Stimulated activated CD4-positive, alpha-beta T cell treated with anti-CD3 and anti-CD28 coated beads, TNF-alpha, amount 100 ng/mL, for 48 hours (primary cell): ENCODE measurements at places on chromosomes 12 and 14.

GRCh38 chr14:93481758-93482157, 51.0 kb downstream of the UNC79 start:
- no peak for DNase-seq

DNA sequence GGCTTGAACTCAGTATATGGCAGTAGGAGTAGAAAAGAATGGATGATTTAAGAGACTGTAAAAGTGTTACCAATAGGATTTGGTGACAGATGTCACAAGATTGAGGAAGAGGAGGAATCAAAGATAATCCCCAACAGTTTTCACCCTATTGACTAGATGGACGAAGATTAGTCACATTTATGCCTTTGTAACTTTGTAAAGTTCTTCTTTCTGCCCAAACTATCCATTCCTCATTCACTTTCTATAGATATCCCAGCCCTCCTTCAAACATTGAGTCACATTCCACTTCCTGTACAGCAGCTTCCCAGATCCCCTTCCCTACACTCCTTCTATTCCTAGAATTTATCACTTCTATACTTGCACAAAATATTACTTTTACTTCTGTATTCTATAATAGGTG, 207.9 kb downstream of the BTG1 start:
- DNase-seq, result no peak

GRCh38 chr14:75441728-75442127, 13.9 kb downstream of the JDP2 start:
- DNase-seq, result no peak

DNA sequence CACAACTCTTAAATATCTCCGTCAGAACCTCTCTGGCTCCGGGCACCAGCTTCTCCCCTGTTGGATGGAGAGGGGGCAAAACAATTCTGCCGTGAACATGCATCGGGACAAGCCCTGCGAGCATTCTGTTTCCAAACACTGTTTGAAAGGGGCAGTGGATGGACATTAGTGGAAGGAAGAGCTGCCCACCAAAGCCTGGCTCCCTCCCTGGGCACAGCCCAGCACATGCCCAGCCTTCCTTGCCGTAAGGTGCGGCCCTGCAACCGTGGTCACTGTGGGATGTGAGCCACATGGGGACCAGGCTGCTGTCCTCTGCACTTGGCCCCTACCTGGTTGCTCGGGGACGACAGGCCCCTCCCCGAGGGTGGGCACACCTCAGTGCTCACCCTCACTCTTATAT, 54.0 kb downstream of the TRAFD1 start:
- no peak for DNase-seq

GRCh38 chr12:106892075-106892474, 63.6 kb upstream of the TMEM263 start:
- DNase-seq, result no peak

GRCh38 chr12:28498850-28499249, 308.6 kb downstream of the CCDC91 start:
- no peak for DNase-seq

DNA sequence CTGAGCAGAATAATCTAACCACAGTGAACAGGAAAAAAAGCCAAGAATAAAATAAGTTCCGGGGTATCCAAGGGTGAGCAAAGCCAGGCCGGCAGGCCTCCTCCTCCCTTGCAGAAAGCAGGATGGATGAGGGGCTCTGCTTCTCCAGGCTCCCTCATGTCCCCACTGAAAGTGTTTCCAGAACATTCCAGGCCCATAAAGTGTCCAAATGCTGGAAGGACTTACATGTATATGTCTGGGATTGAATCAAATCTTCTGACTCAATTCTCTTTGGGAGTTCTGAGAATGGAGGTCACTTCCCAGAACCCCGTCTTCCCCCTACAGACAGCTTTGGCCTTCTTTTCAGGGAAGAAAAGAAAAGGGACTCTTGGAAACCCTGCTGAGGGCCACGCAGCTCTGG, 25.0 kb upstream of the BDKRB1 start:
- no peak for DNase-seq

DNA sequence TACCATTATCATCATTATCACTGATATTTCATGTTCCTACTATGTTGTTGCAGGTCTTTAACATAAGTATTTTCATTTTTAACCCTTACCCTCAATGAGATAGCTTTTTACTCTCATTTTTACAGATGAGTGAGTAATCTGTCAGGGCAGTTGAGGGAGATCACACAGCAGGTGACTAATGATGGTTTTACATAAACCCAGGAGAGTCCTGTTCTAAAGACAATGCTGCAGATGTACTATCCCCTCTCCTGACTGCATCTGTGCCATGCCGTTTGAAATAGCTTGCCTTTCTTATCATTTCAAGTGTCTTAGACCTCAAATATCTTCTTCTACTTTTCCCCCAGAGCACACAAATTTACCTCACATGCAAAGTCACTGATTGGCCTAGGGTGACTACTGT, 1552.1 kb upstream of the SEL1L start:
- no peak for DNase-seq

DNA sequence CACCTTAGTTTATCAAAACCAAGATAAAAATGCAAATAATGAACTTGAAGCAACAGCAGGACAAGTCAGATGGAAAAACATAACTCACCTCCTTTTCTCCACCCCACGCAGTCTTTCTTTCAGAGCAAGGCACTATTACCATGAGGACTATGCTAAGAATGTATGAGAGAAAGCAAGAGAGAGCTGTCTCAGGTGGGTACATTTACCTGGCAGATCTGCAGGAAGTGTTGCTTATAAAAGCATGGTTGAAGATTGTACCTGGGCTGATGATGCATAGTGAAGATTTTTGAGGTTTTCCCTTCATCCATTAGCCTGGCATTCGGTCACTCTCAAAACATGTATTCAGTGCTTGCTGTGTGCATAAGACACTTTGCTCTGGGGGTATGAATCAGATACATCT, 68.8 kb upstream of the IFNG-AS1 start:
- no peak for DNase-seq

- DNase-seq, result no peak
Measured at GRCh38 chr12:1809591-1810190, 10.7 kb upstream of the LRTM2 start.

DNA sequence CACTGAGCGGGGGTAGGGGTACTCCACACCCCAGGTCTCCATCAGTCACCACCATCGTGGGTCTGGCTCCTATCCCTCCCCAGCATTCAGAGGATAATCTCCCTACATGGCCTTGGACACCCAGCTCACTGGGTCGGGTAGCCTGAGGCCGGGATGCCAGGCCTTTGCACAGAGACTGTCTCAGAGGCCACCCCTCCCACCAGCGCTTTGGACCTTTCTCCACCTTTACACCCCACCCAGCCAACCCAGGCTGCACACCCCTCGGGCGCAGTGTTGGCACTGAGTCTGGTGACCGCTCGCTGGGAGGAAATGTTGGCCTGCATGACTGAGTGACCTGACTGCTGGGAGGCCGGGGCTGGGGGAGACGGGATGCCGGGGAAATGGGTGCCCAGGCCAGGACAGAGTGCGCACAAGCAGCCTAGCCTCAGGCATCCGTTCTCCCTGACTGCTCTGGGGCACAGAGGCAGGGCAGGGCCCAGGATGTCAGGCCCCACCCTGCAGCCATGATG, 10.6 kb upstream of the LBHD2 start:
- no peak for DNase-seq

DNA sequence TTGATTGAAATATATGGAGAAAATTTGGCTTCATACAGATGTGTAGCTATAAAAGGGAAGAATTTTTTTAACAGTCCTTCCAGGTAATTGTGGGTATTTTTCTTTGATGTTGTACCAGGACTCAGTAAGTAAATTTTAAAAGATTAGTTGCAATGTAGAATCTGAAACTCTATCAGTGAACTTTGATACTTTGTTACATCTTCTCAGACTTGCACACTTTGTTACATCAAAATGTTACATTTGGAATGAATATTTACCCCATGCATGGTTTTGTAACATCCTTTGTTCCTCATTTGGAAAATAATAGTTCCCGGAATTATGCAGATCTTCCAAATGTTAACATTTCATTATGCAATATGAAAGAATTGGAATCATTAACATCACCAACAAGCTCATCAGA, 13.8 kb downstream of the MTHFD1 start:
- no peak for DNase-seq

GRCh38 chr12:95286713-95287112, 69.1 kb downstream of the VEZT start:
- DNase-seq, result no peak

DNA sequence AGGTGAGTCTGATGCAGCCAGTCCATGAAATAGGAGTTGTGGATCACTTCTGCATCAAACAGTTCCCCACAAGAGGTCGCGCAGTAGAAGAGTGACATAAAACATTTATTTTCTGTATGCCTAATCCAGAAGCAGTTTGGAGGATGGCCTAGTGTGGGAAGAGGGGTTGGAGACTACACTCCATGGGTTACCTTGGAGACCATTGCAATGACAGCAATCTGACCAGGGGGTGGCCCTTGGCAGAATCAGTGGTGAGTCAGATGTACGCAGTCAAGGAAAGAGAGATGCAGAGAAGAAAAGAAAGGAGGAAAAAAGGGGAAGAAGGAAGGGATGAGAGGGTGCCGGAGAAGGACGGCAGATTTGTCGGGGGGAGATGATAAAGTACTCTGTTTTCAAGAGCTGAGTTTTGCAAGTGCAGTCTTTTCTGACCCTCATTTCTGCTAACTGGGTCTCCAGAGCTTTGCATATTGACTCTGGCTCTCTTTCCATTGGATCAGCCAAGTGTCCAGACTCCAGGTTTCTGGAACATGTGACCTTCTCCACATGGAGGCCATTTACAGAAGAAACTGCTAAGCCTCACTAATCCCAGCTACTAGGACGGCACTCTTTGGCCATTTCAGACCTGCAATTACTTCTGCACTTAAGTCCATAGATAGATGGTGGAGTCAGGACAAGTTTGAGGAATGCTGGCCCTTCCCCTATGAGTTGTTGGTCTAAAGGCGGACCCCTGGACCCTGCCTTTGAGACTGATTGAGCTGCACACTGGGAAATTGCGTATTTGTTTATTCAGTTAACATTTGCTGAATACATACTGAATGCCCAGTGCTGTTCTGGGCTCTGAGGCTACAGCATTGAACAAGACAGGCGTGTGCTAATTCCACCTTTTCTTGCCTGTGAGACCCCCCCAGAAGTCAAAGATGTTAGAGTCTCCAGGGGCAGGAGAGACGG, 424.2 kb downstream of the BCL11B start:
- no peak for DNase-seq

- no peak for DNase-seq
Measured at GRCh38 chr12:66629138-66629870, 49.6 kb downstream of the GRIP1 start.

GRCh38 chr14:94470311-94470710, 5.7 kb downstream of the SERPINA9 start:
- no peak for DNase-seq

- DNase-seq, result no peak
Measured at GRCh38 chr12:88113871-88114270, 28.0 kb downstream of the CEP290 start.

- no peak for DNase-seq
Measured at GRCh38 chr12:31906557-31907301, 52.5 kb upstream of the RESF1 start.

DNA sequence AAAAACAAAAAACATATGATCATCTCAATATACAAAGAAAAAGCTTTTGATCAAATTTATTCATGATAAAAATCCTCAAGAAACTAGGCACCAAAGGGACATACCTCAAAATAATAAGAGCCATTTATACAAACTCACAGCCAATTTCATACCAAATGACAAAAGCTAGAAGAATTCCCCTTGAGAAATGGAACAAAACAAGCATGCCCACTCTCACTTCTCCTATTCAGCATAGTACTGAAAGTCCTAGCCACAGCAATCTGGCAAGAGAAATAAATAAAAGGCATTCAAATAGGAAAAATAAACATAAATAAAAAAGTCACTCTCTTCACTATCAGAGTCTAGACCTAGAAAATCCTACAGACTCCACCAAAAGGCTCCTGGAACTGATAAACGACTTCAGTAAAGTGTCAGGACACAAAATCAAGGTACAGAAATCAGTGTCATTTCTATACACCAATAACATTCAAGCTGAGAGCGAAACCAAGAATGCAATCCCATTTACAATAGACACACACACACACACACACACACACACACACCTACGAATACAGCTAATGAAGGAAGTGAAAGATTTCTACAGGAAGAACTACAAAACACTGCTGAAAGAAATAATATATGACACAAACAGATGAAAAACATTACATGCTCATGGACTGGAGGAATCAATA, 1486.2 kb upstream of the SEL1L start:
- DNase-seq, result no peak

GRCh38 chr12:33770652-33771051, 251.6 kb upstream of the ALG10 start:
- no peak for DNase-seq

GRCh38 chr12:108611884-108612415, 14.1 kb upstream of the TMEM119 start:
- DNase-seq, result peak; percentile 38

- no peak for DNase-seq
Measured at GRCh38 chr14:70909733-70910614, 2.7 kb downstream of the PCNX1 start.

DNA sequence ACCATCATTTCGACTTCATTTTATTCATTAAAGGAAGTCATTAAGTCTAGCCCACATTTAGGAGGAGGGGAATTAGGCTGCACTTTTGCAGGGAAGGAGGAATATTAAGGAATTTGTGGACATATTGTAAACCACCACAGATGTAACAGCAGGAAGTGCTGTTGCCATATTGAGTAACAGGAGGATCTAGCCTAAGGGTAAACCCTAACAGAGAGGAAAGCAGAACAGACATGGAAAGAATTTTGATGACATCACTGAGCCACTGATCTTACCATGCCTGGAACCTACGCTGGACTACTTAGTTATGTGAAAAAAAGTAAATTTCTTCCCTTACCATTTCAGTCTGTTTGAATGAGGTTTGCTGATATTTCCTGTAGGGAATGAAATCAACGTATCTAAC, 100.7 kb upstream of the ATF7IP start:
- no peak for DNase-seq

DNA sequence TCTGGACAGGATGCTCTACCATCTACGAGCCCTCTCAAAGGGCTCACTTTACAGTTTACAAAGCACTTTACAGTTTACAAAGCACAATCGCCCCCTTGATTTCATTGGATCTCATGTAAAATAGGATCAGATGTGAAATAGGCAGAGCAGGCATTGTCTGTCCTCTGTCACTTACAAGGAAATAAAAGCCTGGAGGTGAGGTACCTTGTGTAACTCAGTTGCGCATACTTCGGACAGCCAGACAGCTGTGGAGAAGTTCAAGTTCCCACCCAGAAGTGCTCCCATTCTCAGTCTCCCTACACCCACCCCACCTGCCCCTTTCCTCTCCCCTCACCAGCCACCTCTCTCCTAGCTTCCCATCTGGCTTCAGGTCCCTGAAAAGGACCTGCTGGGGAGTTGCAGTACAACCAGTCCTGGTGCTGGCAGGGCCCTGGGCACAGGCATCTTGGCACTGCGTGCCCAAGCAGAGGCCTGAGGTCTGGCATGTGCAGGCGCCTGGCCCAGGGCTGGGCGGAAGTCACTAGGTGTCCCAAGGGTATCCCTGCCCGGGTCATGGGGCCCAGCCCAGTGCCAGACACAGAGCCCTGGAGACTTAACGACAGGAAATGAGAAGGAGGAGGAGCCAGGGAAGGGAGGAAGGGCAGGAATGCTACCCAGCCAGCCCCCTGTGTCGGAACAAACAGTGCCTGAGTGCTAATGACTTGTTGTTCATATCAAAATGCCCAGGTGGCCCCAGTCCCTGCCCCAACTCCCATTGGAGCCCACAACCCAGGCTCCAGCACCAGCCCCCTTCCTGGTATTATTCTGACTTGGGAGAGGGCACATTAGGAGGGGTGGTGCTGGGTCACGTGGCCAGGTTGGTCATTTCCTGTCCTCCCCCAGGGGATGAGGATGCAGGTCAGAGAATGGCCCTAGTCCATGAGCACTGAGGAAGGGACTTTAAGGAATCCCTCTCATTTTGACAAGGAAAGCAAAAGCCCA, 5.4 kb downstream of the RAPGEF3 start:
- no peak for DNase-seq
